Osteoblast (primary cell): ENCODE measurements at places on chromosomes 16 and 17. TPM values are rescaled to one million over a fixed set of nuclear protein-coding genes. Genes with fewer than 3 reads are reported as not detected.
A peak's percentile ranks its signal among the peaks of the same experiment; 100 is the strongest.

- H3K4me1 ChIP-seq, result peaks cover 8% of the 10 kb centered on the region
- DNase-seq, result peak; percentile 86
- H3K36me3 ChIP-seq, result no peaks in the 10 kb centered on the region
- H3K4me3 ChIP-seq, result peak within 1 kb of the TSS; percentile 37
- no peak within 1 kb of the TSS for H3K27ac ChIP-seq
Observed at GRCh38 chr16:68644715-68645493, at the start of gene CDH3. TSS of gene CDH3 (plus strand) at chr16:68645310. CDS start at chr16:68645380, 70 bp downstream.

VEZF1 gene
- 51.9 and 58.6 TPM in 2 replicates for total RNA-seq

KRTAP4-3 gene
- total RNA-seq, result not detected in 2 replicates

PRSS8 gene
- total RNA-seq, result not detected in 2 replicates

GRCh38 chr17:36600465-36600864, 918 bp upstream of the MRM1 start:
- peak overlapping the region; percentile 86 for H3K27ac ChIP-seq
- H3K36me3 ChIP-seq, result peaks cover 4% of the 10 kb centered on the region
- DNase-seq, result no peak

GRCh38 chr16:70646260-70647241, at the start of gene IL34:
TSS of gene IL34 (plus strand) at chr16:70646559. CDS start at chr16:70646948, 389 bp downstream.
- H3K36me3 ChIP-seq, result no peaks in the 10 kb centered on the region
- H3K4me3 ChIP-seq, result no peak within 1 kb of the TSS
- no peaks in the 10 kb centered on the region for H3K27me3 ChIP-seq
- H3K4me1 ChIP-seq, result peaks cover 14% of the 10 kb centered on the region
- no peak within 1 kb of the TSS for H3K27ac ChIP-seq
- peak; percentile 73 for DNase-seq
